ENCODE measurements at places on chromosomes 13 and 19. TPM values are rescaled to one million over a fixed set of nuclear protein-coding genes. Genes with fewer than 3 reads are reported as not detected.

- DNase-seq: no peak
Measured at GRCh38 chr13:97686594-97686993, 252.6 kb downstream of the RAP2A start.

GRCh38 chr13:36282821-36283432 is 14.7 kb downstream of the CCDC169 start:
- DNase-seq: peak; percentile 58

DNA sequence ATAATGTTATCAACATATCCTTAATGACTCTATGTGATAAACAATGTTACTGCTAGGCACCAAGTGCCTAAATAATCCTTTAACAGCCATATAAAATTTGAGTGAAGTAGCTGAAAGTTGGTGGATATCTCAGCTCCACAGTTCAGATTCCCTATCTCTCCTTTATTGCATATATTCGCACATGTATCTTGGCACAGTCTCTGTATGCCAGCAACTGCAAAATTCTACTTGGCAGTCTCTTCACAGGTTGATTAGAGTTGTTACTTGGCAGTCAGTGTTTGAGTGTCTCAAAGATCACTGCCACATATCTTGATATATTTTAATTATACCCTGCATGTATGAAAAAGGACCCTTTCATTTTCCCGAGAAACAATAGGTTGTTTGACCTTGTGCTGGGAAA is 879.3 kb downstream of the OLFM4 start:
- no peak for DNase-seq

- DNase-seq: no peak
Measured at GRCh38 chr19:1364070-1364704, 19.5 kb upstream of the NDUFS7 start.

DNA sequence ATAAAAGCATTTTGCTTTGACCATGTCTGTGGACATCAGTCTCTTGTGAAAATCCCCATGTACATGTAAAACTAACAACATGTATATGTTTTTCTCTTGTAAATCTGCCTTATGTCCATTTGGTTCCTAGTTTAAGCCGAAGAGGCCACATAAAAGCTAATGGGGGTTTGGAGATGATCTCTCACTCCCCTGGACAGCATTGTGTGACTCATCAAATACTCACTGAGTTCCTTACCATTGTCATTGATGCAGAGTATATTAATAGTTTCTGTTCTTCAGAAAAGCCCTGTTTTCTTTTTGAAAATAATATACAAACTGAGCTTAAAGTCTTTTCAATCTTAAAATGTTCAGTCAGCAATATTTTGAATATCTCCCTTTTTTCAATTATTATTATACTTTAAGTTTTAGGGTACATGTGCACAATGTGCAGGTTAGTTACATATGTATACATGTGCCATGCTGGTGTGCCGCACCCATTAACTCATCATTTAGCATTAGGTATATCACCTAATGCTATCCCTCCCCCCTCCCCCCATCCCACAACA is 536.7 kb upstream of the HTR2A start:
- DNase-seq: no peak

ZNF709 gene
- total RNA-seq: 0.52 TPM

ACTMAP gene
- 21.2 TPM for total RNA-seq

FUT2 gene
- not detected for total RNA-seq

All from MCF 10A (cell line).